Spleen (tissue), 13 donors: ENCODE measurements at places on chromosomes 2 and 18. TPM values are rescaled to one million over a fixed set of nuclear protein-coding genes. Genes with fewer than 3 reads are reported as not detected.

Gene CABLES1
- 18.7 TPM for total RNA-seq

Gene DSC1
- 0.27 TPM for total RNA-seq

Gene HPCAL1
- 80.6 TPM for total RNA-seq

Gene KLHL41
- 1.0 TPM for total RNA-seq

Gene DSG1
- total RNA-seq: not detected

Gene SRSF7
- 94.9 TPM for total RNA-seq

Gene CROCC2
- total RNA-seq: 0.29 TPM

Gene TXNDC2
- total RNA-seq: 0.57 TPM

Gene SULT1C2
- total RNA-seq: 0.77 TPM

Gene TMEM247
- total RNA-seq: not detected

Gene ARHGAP28
- total RNA-seq: 13.8 TPM

Gene CNDP1
- 0.36 TPM for total RNA-seq

Gene MPP4
- 0.39 TPM for total RNA-seq

Gene ANKRD30B
- total RNA-seq: not detected

Gene UGT1A3
- not detected for total RNA-seq

Gene KLF7
- 65.9 TPM for total RNA-seq

Gene SAG
- total RNA-seq: 0.09 TPM

Gene RAPH1
- 138 TPM for total RNA-seq

Gene AGXT
- 4.5 TPM for total RNA-seq

Gene PXDN
- 49.3 TPM for total RNA-seq

Gene SLC16A14
- 15.2 TPM for total RNA-seq

Gene FRZB
- 38.2 TPM for total RNA-seq

Gene RESP18
- not detected for total RNA-seq

Gene CHRNA1
- total RNA-seq: not detected

Gene PLGLB1
- 6.6 TPM for total RNA-seq

Gene SERPINB7
- not detected for total RNA-seq

Gene FEV
- total RNA-seq: not detected

Gene RFX8
- total RNA-seq: not detected

Gene LRRC30
- not detected for total RNA-seq

Gene CENPA
- 1.2 TPM for total RNA-seq

Gene KYNU
- total RNA-seq: 25.6 TPM

Gene CYP27C1
- total RNA-seq: not detected

Gene PRKAG3
- total RNA-seq: not detected

Gene FBXO11
- total RNA-seq: 91.2 TPM

Gene MSH6
- 32.6 TPM for total RNA-seq

Gene ALPI
- total RNA-seq: not detected

Gene RUFY4
- total RNA-seq: 2.0 TPM

Gene ATOH8
- total RNA-seq: 28.3 TPM

Gene L3MBTL4
- total RNA-seq: 13.4 TPM

Gene RAB27B
- total RNA-seq: 3.7 TPM

Gene PDE1A
- total RNA-seq: 1.8 TPM

Gene CNTNAP5
- total RNA-seq: not detected

Gene C2orf66
- total RNA-seq: not detected

Gene SRBD1
- 26.6 TPM for total RNA-seq

Gene TMEM169
- 0.57 TPM for total RNA-seq

Gene IL18RAP
- 145 TPM for total RNA-seq

Gene WDR12
- 26.9 TPM for total RNA-seq
